Glomerular endothelial cell (primary cell): ENCODE measurements at places on chromosomes 12 and 14. TPM values are rescaled to one million over a fixed set of nuclear protein-coding genes. Genes with fewer than 3 reads are reported as not detected.

Gene TMTC1
- 1.2 and 4.7 TPM in 2 replicates for total RNA-seq

Gene BTBD6
- total RNA-seq = 41.0 and 64.6 TPM in 2 replicates

Gene KRT75
- total RNA-seq = not detected in 2 replicates

Gene BCL11B
- 0.18 TPM in 1 of 2 replicates, not detected in the other for total RNA-seq

GRCh38 chr14:86346818-86347384 lies 817.0 kb downstream of the FLRT2 start:
- no peak for DNase-seq

DNA sequence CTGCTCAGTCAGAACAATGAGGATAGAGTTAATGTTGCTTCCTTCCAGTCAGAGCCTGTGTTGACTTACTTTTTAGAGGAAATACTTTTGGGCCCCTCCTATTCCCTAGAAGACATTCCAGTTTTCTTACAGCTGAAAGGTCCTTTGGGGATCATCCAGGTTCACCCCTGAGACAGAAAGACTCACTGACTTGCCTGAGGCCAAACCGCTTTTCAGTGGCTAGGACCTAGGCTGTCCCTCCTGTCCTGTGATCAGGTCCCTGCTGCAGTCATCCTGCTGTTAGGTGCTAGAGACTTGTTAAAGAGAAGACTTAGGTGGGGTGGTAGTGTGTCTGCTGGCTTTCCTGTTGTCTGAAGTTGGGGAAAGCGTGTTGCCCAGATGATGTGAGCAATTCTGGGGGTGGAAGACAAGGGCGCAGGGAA lies 39.6 kb downstream of the SUSD6 start:
- DNase-seq = no peak

DNA sequence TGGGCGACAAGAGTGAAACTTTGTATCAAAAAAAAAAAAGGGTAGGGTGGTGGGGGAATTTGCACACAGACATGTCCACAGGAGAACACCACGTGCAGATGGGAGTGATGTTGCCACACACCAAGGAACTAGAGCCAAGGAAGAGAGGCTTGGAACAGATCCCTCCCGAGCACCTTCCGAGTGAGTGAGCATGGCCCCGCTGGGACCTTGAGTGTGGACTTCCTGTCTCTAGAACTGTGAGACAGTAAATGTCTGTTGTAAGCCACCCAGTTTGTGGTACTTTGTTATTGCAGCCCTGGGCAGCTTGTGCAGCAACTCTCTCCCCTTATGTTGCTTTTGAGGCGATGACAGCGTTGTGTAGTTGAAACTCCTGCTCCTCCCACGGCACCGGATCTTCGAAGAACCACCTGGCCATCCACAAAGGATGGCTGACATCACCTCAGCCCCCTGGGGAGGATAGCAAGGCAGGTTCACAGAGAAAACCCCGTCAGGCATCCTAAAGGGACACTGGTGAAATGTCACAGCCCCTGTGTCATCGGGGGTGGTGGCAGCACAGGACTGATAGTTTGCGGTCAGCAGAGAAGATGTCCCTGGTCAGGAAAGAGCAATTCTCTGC lies 54.7 kb upstream of the PLEKHG3 start:
- DNase-seq = no peak
